Left lung (tissue), 14 donors: ENCODE measurements at places on chromosomes 4 and X. TPM values are rescaled to one million over a fixed set of nuclear protein-coding genes. Genes with fewer than 3 reads are reported as not detected.

- peak; percentile 24 for DNase-seq
Measured at GRCh38 chrX:72094894-72095293, 36.8 kb downstream of the RTL5 start.

DNA sequence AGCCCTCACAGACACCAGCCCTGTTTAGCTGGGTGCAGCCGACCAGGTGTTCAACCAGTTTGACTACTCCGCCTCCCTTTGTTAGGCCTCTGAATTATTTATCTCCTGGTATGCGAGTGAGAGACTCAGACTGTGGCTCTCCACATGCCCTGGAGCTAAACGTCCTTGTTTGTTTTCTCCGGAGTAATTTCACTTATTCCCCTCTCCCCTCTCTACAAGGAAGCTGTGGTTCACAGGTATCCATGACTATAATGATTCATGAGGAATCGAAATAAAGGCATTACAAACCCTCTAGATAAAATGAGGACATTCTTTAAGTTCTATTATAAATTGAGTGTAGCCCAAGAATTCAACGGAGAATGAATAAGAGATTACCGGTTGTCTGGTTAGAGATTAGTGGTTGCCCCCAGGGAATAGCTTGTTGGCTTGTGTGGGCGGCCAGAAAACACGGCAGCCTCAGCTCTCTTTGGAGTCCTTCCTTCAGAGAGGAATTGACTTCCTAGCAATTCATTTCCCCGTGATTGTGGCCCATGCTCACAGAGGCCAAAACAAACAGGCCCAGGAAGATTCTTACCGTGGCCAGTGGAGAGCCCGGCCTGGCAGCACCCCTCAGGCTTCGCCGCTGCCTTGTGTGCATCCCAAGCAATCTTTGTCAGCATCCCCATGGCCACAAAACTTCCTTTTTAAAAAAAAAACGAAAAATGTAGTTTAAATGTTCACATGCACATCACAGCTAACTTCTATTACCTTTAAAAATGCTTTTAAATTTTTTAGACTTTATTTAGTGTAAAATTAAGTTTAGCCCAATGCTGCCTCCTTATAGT is 60.2 kb upstream of the CBR4 start:
- no peak for DNase-seq

DNA sequence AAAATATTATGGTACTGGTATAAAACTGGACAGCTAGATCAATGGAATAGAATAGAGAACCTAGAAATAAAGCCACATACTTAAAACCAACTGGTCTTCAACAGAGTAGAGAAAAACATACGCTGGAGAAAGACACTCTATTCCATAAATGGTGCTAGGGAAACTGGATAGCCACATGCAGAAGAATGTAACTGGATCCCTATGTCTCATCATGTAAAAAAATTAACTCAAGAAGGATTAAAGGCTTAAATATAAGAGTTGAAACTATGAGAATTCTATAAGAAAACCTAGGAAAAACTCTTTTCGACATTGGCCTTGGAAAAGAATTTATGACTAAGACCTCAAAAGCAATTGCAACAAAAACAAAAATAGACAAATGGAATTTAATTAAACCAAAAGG is 114.6 kb downstream of the PCDH18 start:
- DNase-seq: no peak

Gene OTC
- total RNA-seq: 0.87 TPM

Gene METTL14
- total RNA-seq: 30.6 TPM
